ENCODE measurements at places on chromosomes 7 and 10. TPM values are rescaled to one million over a fixed set of nuclear protein-coding genes. Genes with fewer than 3 reads are reported as not detected.
A peak's percentile ranks its signal among the peaks of the same experiment; 100 is the strongest.

The FOXI2 gene
- not detected for total RNA-seq

The HOXA13 gene
- not detected for total RNA-seq

The NUDT5 gene
- 52.5 TPM for total RNA-seq

The PROSER2 gene
- total RNA-seq, result 26.4 TPM

The NKX1-2 gene
- total RNA-seq, result not detected

The WASL gene
- total RNA-seq, result 25.4 TPM

The IKZF1 gene
- total RNA-seq, result 6.3 TPM

- peak overlapping the region; percentile 93 for H3K27ac ChIP-seq
- H3K27me3 ChIP-seq, result no peaks in the 10 kb centered on the region
- H3K4me3 ChIP-seq, result peak overlapping the region; percentile 82
- H3K36me3 ChIP-seq, result no peaks in the 10 kb centered on the region
- peaks cover 33% of the 10 kb centered on the region for H3K4me1 ChIP-seq
These were observed 399 bp downstream of the FHIP2A start for GRCh38 chr10:114821915-114822443.

- H3K27me3 ChIP-seq, result no peaks in the 10 kb centered on the region
- no peak overlapping the region for H3K27ac ChIP-seq
- H3K36me3 ChIP-seq, result no peaks in the 10 kb centered on the region
- DNase-seq, result peak; percentile 30
- no peaks in the 10 kb centered on the region for H3K4me1 ChIP-seq
These were observed 332.7 kb downstream of the ADARB2 start for GRCh38 chr10:1404323-1405260.

- no peak for DNase-seq
- H3K4me1 ChIP-seq, result no peaks in the 10 kb centered on the region
- no peaks in the 10 kb centered on the region for H3K27me3 ChIP-seq
- H3K27ac ChIP-seq, result peak overlapping the region; percentile 64
These were observed 6.4 kb upstream of the PON2 start for GRCh38 chr7:95441042-95441823.

GRCh38 chr10:4569151-4569550 lies 256.9 kb upstream of the AKR1E2 start:
- no peaks in the 10 kb centered on the region for H3K36me3 ChIP-seq
- no peak overlapping the region for H3K4me3 ChIP-seq
- H3K27ac ChIP-seq, result no peak overlapping the region
- no peaks in the 10 kb centered on the region for H3K4me1 ChIP-seq

- DNase-seq, result no peak
- no peaks in the 10 kb centered on the region for H3K27me3 ChIP-seq
- H3K4me1 ChIP-seq, result peaks cover 3% of the 10 kb centered on the region
- no peak overlapping the region for H3K27ac ChIP-seq
- no peak overlapping the region for H3K4me3 ChIP-seq
These were observed 5.8 kb downstream of the MCU start for GRCh38 chr10:72697716-72698115.

DNA sequence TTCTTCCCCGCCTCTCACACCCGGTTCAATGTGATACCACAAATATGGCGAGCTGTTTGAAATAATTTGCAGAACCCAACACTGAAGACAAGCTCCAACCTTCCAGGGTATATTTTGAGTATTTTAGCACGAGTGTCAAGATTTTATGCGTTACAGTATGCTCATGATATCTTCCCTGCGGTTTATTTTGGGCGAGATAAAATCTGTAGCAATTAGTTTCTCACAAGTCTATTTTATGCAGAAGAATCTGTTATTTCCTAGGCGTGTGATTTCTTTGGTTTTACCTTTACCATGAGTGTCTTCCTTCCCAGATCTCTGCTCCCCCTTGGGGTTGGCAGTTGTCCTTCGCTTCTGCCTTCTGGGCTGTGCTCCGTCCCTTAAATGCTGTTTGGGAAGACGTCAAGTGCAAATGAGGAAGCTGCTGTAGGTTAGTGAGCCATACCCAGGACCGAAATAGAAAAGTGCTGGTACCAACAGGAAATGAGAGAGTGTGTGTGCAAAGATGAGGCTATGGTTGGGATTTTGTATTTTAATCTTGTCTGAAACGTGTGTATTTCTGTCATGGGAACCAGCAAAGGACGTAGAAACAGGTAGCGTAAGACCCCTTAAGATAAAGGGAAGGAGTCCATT lies 299.8 kb downstream of the KLF6 start:
- no peaks in the 10 kb centered on the region for H3K27me3 ChIP-seq
- DNase-seq, result no peak
- no peak overlapping the region for H3K27ac ChIP-seq
- no peaks in the 10 kb centered on the region for H3K36me3 ChIP-seq
- H3K4me1 ChIP-seq, result no peaks in the 10 kb centered on the region
- H3K4me3 ChIP-seq, result no peak overlapping the region

DNA sequence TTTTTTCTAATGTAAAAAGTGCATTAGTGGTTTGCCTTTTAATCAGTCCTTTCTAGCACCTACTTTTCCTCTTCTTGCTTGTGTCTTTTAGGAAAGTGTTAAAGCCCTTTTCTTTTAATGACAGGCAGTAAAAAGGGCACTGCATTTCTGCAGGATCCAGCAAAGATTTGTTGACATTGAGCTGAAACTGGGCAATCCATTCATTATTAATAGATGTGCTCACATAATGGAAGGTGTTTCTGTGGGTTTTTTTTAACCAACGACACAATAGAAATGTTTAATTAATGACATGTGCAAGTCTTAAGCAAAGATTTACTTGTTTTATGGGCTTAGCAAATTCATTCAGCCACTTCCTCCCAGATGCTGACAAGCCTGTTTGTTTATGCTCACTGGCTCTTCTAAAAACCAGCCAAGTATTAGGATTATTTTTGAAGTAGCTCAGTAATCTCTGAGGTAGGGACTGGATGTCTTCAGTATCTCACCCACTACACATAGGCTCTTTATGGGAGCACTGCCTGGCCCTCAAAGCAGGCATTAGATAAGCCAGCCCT lies 1201.1 kb downstream of the SORCS1 start:
- H3K4me3 ChIP-seq, result no peak overlapping the region
- DNase-seq, result no peak
- no peaks in the 10 kb centered on the region for H3K27me3 ChIP-seq

GRCh38 chr10:16049050-16049449 lies 188.7 kb upstream of the MINDY3 start:
- H3K27me3 ChIP-seq, result no peaks in the 10 kb centered on the region
- H3K4me3 ChIP-seq, result no peak overlapping the region
- no peaks in the 10 kb centered on the region for H3K4me1 ChIP-seq
- no peak overlapping the region for H3K27ac ChIP-seq

DNA sequence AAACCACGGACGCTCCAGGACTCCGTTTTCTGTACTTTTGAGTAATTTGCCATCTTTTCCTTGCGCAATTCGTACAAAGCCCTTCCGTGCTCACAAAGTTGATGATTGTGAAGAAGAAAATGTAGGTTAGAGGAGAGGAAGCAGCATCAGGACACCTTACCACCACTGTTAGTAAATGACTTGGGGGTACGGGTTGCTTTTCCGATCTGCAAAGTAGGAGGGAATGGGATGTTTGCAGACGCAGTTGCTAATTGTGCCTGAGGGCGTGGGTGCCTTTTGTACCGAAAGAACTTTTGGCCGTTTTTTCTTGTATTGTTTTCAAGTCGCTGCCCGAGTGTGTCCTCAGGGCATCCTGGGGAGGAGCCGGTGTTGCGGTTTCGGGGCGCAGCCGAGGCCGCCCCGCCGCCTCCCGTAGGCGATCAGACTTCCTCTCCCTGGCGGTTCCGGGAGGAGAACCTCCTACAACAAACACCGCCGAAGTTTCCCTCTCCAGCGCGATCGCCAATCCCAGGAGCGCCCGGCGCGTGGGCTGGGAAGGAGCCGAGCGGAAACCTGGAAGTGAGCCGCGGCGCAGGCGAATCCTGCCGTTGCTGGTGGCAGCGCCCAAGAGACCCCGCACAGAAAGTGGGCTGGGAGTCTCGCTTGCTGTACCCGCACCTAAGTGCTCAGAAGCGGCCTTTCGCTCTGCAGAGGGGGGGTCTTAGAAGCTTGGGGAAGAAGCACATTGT lies 1.0 kb downstream of the PRR15 start:
- H3K4me3 ChIP-seq, result peak overlapping the region; percentile 47
- no peak overlapping the region for H3K27ac ChIP-seq
- H3K4me1 ChIP-seq, result peaks cover 34% of the 10 kb centered on the region
- peak; percentile 61 for DNase-seq

DNA sequence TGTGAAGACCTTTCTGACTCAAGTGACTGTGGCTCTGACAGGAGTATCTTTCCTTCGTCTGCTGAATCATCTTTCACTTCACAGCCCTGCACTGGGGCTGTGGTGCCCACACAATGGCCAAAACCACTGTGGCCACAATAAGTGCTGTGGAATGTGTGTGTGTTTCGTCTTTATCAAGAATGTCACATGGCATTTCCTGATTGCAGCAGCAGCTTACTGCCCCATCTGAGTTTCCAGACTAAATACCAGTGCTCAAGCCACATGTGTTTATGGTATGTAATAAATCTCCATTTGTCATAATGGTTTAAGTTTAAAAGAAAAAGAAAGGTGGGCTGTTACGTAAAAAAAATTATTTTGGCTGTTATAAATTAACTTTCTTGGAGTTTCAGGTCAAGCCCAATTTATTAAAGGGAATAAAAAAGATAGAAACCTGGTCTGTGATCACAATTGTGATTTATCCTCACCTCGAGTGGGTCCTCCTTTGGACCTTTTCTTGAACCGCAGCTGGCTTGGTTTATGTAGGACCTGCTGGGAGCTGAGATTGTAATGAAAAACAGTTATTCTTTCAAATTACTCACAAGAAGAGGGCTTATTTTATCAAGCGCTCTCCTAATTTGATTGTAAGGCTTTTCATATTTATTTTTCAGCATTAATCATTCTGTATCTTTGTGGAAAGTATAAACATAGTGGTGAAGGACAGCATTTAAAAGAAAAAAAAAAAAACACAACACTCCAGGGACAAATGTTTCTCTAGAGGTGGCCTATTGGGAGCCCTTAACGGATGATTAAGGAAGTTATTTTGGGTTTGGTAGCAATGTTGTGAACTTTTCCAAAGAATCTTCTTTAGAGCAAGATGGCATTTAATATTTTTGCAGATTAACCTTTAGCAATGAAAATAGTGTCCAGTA lies 116.2 kb downstream of the LRMDA start:
- no peak overlapping the region for H3K4me3 ChIP-seq
- no peak for DNase-seq
- no peaks in the 10 kb centered on the region for H3K36me3 ChIP-seq
- no peak overlapping the region for H3K27ac ChIP-seq
- H3K4me1 ChIP-seq, result no peaks in the 10 kb centered on the region

DNA sequence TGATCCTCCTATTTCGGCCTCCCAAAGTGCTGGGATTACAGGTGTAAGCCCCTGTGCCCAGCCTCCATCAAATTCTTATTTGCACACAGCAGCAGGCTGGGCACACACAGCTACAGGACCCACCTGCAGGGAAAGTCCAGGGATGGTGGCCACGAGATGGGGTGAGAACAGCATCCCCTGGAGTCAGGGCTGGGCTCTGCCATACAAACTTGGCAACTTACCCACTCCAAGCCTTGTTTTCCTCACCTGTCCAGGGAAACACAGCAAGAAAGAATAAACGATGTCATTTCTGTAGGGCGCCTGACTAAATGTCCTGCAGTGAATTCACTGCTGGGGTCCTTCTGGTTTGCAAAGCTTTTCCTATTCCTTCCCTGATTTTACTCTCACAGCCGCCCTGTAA lies 5.5 kb downstream of the MYH16 start:
- no peaks in the 10 kb centered on the region for H3K27me3 ChIP-seq
- no peak for DNase-seq
- H3K36me3 ChIP-seq, result no peaks in the 10 kb centered on the region
- H3K4me1 ChIP-seq, result no peaks in the 10 kb centered on the region
- no peak overlapping the region for H3K4me3 ChIP-seq

- H3K4me3 ChIP-seq, result no peak overlapping the region
- no peaks in the 10 kb centered on the region for H3K27me3 ChIP-seq
- no peak for DNase-seq
- H3K36me3 ChIP-seq, result peaks cover 3% of the 10 kb centered on the region
- no peak overlapping the region for H3K27ac ChIP-seq
- H3K4me1 ChIP-seq, result peaks cover 5% of the 10 kb centered on the region
These were observed 2.7 kb upstream of the IQUB start for GRCh38 chr7:123537026-123537642.

DNA sequence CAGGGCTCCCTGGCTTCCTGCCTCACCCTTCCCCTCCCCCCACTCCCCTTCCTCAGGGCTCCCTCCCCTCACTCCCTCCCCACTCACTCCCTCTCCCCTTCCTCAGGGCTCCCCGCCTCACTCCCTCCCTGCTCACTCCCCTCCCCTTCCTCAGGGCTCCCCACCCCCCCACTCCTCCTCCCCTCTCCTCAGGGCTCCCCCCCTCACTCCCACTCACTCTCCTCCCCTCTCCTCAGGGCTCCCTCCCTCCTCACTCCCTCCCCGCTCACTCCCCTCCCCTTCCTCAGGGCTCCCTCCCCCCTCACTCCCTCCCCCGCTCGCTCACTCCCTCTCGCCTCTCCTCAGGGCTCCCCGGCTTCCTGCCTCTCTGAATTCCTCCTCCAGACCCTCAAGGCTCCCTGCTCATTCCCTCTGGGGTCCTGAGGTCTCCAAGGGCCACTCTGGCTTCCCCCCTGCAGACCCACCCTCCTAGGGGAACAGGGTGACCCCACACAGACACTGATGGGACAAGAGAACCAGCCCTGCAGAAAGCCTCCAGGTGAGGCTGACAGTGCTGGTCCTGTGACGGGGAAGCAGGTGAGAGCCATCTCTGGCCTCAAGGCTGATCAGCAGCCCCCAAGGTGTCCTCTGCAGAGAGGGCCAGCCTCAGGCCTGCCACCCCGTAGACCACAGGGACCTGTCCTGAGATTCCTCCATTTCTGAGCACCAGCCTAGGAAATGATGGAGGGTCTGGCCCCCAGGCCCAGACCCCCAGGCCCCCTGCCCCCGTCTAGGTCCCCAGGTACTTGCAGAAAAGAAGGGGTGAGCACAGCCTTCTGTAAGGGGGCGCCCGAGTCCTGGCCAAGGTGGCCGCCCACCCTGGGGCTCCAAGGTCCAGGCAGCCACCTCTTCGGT lies 47.2 kb downstream of the PWWP2B start:
- H3K4me3 ChIP-seq, result no peak overlapping the region
- no peaks in the 10 kb centered on the region for H3K36me3 ChIP-seq
- DNase-seq, result no peak
- no peaks in the 10 kb centered on the region for H3K4me1 ChIP-seq

DNA sequence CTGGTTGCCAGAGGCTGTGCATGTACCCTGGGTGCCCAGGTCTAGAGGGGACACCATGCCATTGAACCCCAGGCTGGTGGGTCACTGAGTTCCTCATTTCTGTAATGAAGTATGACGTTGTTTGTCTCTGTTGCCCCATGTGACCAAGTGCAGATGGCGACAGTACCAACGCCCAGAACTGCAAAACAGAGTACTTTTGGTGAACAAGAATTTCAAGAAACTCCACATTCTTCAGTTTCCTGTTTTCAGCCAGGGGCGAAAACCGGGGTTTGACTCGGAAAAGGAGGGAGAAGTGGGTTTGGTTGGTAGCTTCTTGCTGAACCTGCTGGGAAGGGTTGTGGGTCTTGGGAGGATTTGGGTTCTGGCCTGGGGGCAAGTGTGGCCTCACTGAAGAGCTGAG lies 18.2 kb downstream of the CYP17A1 start:
- no peak overlapping the region for H3K4me3 ChIP-seq
- H3K27me3 ChIP-seq, result no peaks in the 10 kb centered on the region
- H3K27ac ChIP-seq, result peak overlapping the region; percentile 38
- DNase-seq, result no peak
- H3K4me1 ChIP-seq, result peaks cover 4% of the 10 kb centered on the region
